ENCODE measurements at places on chromosomes 3 and 15.
A peak's percentile ranks its signal among the peaks of the same experiment; 100 is the strongest.

DNA sequence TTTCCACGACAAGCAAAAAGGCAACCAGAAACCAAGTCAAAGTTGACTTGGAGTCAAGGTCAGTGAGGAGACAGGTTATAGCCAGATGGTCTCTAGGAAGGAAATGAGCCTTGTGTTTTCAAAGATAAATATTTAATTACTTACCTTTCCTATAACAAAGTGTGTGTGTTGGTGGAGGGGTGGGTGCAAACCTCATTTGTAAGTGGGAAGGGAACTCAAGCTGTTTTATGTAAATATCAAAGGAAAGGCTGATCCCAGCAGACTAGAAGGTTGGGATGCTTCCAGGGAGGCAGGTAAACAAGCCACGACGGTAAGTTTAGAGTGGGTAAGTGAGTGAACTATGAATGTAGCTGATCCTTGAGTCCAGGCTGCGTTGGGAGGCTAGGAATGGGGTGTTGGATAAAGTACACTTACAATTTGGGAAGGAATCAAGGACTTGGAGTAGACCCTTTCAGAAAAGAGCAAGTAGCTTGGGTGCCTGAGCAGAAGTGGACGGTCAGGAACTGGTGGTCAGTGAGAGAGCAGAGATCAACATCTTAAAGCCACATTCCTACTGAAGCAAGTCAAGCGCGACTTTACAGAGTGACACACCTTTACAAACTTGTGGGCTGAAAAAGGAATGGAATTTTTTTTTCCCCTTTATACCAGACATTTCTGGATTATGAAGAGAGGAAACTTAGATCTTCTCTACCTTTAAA, 82.0 kb upstream of the TBL1XR1 start:
- DNase-seq: no peak

DNA sequence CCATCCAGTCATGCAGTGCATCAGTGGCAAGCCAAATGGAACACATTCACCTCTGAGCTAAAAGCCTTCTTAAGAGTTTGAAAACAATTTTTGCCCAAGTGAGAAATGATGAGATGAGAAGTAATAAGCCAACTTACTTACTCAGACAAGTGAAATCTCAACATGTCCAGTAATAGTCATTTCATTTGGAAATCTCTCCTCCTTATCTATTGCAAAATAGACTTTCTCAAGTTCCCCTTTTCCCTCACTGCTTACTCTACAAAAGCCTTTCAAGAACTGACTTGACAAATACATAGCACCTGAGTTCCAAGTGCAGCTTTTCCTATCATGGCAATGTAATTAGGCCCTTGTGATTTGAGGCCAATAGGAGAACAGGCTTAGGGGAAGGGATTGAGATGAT, 282.3 kb downstream of the SLC9A9 start:
- DNase-seq: no peak

DNA sequence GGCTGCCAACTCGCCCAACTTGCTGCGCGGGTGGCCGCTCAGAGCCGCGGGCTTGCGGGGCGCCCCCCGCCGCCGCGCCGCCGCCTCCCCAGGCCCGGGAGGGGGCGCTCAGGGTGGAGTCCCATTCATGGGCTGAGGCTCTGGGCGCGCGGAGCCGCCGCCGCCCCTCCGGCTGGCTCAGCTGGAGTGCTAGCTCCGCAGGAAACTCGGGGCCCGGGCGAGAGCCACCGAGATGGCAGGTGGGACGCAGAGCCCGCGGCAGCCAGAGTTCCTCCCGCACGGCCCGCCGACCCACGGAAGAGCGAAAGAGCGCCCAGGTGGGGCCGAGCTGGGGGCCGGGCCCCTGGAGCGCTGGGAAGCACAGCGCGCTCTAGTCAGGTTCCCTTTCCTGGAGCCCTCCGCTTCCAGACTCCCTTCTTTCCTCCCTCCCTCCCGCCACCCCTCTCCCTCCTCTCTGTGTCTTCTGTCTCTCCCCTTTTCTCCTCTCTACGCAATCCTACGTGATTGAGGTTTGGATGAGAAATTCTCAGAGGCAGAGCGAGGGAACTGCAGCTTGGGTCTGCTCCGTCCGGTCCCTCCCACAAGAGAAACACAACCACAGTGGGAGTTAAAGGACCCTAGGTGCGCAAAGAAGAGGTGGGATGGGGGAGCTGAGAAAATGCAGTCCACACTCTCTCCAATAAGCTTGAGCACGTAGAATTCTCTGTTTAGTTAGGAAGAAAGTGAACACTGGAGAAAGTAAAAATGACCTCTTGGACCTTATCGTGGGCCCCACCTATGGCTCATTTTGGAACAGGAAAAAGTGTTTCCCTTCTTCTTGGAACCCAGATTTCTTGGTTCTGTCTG, 317.3 kb downstream of the FGF12 start:
- peak; percentile 6 for DNase-seq

DNA sequence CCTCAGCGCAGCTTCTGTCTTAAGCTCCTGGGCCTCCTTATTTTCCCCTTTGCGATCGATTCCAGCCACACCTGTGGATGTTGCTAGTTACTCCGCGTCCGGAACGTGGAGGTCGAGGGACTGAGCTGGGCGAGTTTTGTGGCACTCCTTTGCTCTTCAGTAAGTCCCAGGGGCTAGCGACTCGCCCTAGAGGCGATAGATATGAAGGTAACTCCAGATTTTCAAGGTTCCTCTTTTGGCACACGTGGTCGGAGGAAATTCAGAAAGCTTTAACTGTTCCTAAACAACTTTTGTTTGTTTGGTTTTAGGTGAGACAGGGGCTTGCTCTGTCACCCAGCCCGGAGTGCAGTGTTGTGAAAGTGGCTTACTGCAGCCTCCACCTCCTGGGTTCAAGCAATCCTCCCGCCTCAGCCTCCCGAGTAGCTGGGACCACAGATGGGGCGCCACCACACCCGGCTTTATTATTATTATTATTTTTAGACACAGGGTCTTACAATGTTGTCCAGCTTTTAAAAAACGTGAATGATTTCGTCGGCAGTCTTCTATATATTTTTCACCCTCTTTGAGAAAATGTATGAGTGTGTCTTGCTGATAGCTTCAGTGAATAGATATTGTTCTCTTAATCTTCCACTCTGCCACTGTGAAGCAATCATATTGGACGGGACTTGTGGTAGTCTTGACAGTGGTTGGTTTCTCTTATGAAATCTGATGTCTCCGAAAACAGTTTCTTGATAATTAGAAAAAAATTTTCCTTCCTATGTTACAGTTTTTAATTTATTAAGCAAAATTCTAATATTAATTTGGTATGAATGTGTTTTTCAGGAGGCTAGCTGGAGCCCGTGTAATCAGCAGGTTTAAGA, 785 bp downstream of the MFSD1 start:
- peak; percentile 47 for DNase-seq

DNA sequence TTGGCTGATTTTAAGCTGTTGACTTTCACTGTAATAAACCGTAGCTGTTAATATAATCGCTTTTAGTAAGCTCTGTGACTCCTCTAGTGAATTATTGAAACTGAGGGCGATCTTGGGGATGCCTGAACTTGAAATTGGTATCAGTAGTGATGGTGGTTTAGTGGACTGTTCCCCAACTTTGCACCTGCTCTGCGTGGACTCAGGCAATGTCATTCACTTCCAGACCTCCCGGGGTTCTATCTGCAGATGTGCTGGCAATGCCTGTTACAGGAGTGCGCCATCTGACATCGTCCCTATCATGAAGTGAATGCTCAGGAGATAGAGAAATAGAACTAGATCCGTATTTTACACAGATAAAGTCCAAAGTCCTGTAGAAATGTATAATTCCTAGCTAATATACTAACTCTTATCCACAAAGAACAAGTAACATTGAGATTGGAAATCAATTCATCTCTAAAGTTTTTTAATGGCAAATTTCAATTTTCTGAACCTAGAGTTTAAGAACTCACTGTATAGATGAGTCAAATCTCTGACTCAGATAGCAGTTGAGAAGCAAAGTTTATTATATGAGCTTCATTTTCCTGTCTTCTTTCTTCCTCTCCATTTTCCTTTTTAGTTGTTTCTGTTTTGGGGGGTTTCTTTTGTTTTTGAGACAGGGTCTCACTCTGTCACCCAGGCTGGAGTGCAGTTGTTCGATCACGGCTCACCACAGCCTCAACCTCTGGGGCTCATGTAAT, 51.8 kb downstream of the HEG1 start:
- DNase-seq: no peak

DNA sequence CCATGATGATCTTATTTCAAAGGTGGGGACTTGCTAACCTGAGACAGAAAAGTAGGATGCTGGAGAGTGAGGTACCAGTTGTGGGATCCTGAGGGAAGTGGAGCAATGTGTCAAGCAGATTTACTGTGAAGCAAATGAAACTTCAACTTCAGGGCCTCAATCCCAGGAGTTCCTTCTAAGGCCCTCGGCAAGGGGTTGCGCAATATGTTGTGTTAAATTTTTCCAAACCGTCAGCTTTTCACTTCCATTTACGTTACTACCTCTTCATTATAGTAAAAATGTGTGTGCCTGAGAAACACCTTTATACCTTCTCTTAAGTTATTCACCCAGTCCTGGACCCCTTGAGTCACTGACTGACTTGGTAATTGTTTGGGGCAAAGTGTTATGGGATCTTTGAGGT, 42.5 kb upstream of the KCNH8 start:
- DNase-seq: no peak

DNA sequence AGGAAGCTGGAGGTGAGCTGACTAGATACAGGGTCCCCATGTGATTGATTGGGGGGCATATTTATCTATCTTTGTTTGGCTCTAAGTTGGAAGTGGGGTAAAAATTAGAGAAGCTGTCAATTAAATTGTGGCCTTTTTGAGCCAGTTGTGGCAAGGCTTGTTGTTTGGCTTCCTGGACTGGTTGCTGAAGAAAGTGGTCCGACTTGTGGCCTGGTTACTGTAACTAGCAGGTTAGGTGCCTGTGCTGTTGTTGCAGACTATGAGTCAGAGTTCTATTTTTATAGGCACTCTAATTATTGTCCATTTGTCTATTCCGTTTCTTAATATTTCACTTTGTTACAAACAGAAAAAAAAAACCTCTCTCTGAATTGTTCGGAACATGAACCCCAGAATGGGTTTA, 129.1 kb upstream of the CNTN6 start:
- no peak for DNase-seq

- DNase-seq: no peak
These were observed 335.2 kb upstream of the CTDSPL start for GRCh38 chr3:37526511-37526910.

GRCh38 chr3:139560411-139560810, 20.9 kb upstream of the RBP1 start:
- DNase-seq: no peak

DNA sequence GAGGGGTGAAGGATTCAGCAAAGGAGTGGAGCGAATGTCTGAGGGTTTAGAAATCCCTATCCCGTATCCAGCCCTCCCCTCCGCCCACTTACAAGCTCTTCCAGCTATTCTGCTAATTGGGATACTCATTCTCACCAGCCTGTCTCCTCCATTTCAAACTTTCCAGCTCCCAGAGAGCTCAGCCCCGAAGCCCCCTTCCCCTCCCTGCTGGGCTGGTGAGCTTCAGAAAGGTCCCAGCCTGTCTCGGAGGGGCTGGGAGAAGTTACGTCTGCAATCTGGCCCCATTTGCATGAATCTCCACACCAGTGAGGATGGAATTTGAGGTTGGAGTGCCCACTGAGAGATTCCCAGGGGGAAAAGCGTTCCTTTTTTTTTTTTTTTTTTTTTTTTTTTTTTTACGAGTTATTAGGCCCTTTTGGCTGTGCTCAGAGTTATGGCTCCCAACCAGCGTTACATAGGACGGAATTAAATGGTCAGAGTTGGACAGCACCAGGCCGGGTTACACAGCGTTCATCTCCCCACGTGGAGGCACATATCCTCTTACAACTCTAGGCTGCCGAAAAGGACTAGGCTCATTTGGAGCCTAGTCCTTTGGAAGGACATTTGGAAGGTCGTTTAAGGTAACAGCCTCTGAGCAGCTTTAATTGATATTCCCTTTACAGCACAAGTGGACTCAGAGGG, 34.6 kb downstream of the FGD5 start:
- DNase-seq: no peak

DNA sequence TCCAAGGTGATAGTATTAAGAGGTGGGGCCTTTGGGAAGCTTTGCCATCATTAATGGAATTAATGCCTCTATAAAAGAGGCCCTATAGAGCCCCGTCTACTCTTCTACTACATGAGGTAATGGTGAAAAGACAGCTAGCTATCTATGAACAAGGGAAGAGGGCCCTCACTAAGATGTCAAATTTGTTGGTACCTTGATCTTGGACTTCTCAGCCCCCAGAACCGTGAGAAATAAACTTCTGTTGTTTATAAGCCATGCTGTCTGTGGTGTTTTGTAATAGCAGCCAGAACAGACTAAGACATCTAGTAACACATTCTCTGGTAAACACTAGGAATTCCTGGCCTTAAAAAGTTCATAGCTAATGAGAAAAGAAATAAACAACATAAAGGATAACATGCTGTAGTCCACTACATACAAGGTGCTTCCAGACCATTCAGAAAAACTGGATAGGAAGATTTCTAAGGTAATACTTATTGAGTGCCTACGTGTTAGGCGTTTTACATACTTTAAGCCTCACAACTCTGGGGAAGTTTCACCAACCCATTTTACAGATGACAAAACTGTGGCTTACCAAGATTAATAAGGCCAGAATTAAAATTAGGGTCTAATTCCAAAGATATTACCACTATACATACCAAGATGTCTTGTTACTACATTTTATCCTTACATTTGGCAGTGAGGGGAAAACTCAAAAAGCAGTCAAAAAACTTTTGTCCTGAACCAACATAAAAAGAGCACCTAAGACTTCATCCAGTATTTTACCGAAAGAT, 3.2 kb downstream of the UBE3A start:
- no peak for DNase-seq

GRCh38 chr15:88954431-88955277, 41.5 kb upstream of the MFGE8 start:
- no peak for DNase-seq

- no peak for DNase-seq
These were observed 370.0 kb downstream of the WDR72 start for GRCh38 chr15:53389271-53390037.

GRCh38 chr3:48614044-48614443, 4.6 kb upstream of the UQCRC1 start:
- no peak for DNase-seq

- DNase-seq: no peak
These were observed 12.8 kb upstream of the CFAP44 start for GRCh38 chr3:113454057-113454456.

DNA sequence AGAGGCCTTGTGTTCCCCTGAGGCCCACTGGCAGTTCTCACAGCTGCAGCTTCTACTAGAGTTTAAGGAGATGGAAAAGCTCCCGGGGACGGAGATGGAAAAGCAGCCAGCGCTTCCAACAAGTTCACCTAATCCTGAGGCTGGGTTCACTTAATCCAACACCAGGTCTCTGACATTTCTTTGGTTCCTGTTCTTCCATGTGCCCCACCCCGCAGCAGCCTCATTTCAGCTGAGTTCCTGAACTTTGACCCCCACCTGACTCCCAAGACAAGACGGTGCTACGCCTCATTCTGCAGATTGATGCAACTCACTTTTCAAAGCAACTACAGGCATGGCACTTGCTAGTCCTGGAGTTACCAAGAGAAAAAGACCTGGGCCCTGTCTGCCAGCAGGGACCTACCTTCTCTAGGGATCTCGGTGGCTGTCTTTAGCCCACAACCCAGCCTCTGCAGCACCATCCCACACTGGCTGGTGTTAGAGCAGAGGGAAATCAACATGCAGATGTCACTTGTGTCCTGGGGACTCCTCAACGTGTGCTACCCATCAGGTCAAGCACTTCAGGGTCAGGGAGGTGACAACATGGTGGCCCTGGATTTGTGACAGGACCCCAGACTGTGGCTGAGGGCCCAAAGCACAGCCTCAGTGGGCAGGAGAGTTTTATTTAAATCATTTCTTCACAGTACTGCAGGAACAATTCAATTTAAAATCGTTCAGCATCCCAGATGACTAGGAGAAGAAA, 406.1 kb downstream of the VPS13C start:
- no peak for DNase-seq

GRCh38 chr3:163951397-163951987, 1126.8 kb downstream of the SI start:
- no peak for DNase-seq
